Immature natural killer cell (primary cell): ENCODE measurements at places on chromosomes 12 and 14.

GRCh38 chr14:71507681-71508080 lies 424.5 kb upstream of the RGS6 start:
- DNase-seq, result no peak
- no peak overlapping the region for H3K27ac ChIP-seq
- H3K4me3 ChIP-seq, result no peak overlapping the region
- no peaks in the 10 kb centered on the region for H3K4me1 ChIP-seq
- H3K27me3 ChIP-seq, result no peaks in the 10 kb centered on the region

GRCh38 chr12:129617849-129618248 lies 286.0 kb downstream of the TMEM132D start:
- H3K4me3 ChIP-seq, result no peak overlapping the region
- H3K27me3 ChIP-seq, result no peaks in the 10 kb centered on the region
- no peak overlapping the region for H3K27ac ChIP-seq

- peak overlapping the region; percentile 100 for H3K27ac ChIP-seq
- DNase-seq, result no peak
- H3K4me3 ChIP-seq, result peak overlapping the region; percentile 100
- H3K4me1 ChIP-seq, result peaks cover 64% of the 10 kb centered on the region
- peaks cover 14% of the 10 kb centered on the region for H3K27me3 ChIP-seq
Observed at GRCh38 chr14:21268617-21269251, 508 bp downstream of the HNRNPC start.

DNA sequence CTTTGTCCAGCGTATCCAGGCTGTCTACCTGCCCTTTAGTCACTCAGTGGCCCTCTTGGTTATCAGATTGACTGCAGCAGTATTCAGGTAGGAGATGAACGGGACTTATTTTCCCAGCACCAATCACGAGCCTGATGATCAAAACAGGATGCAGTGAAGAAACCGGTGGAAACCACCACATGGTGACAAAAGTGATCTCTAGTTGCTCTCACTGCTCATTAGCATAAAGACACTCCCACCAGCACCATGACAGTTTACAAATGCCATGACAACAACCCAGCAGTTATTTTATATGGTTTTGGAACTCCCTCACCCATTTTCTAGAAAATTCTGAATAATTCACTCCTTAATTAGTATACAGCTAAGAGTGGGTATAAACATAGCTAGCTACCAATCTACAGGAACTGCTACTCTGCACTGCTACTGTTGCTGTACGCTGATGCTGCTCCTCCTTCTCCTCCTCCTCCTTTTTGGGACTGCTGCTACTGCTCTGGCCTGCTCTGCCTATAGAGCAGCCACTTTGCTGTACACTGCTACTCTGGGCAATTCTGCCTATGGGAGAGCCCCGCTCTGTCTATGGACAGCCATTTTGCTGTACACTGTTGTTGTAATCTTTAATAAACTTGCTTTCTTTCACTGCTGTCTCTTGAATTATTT lies 142.5 kb upstream of the SSTR1 start:
- DNase-seq, result peak; percentile 73
- peak overlapping the region; percentile 97 for H3K27ac ChIP-seq
- H3K27me3 ChIP-seq, result no peaks in the 10 kb centered on the region
- peaks cover 7% of the 10 kb centered on the region for H3K36me3 ChIP-seq
- peak overlapping the region; percentile 78 for H3K4me3 ChIP-seq

GRCh38 chr12:47367912-47368537 lies 288.3 kb upstream of the AMIGO2 start:
- no peaks in the 10 kb centered on the region for H3K36me3 ChIP-seq
- no peak overlapping the region for H3K27ac ChIP-seq
- no peak overlapping the region for H3K4me3 ChIP-seq
- DNase-seq, result peak; percentile 30
- peaks cover 29% of the 10 kb centered on the region for H3K4me1 ChIP-seq

DNA sequence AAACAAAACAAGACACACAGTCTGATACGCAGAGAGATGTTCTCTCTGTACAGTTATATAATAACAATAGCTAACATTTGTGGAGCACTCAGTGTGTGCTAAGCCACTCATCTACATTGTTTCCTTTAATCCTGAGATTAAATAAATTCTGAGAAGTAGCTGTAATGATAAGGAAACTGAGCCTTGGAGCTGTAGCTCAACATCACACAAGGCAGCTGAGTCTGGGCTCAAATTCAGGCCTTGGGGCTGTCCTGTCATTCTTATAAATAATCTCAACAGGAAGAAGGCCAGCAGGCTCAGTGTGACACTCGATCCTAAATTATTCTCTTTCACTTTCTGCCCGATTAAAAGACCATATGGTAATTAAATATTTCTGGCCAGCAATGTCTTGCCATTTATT lies 24.5 kb downstream of the CDKN1B start:
- H3K27me3 ChIP-seq, result no peaks in the 10 kb centered on the region
- no peak overlapping the region for H3K27ac ChIP-seq
- H3K4me3 ChIP-seq, result peak overlapping the region; percentile 12
- peaks cover 29% of the 10 kb centered on the region for H3K4me1 ChIP-seq
- DNase-seq, result no peak
- no peaks in the 10 kb centered on the region for H3K36me3 ChIP-seq

DNA sequence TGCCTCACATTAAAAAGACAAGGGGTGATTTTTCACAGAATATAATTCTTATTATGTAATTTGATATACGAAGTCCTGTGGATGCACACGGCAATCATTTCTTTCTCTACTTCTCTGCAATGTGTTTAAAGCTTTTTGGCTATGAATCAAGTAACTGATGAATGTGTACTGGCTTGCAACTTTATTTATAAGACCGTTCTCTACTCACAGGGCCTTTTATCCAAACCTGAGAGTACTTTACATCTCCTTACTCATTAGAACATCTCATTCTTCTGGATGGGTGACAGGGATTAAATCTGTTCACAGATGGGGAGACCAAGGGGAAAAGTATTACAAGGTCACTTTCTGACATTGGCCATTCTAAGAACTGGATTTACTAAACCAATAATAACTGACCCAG lies 215.8 kb upstream of the DIO2 start:
- no peak overlapping the region for H3K27ac ChIP-seq
- no peaks in the 10 kb centered on the region for H3K27me3 ChIP-seq
- no peaks in the 10 kb centered on the region for H3K36me3 ChIP-seq
- DNase-seq, result no peak
- H3K4me1 ChIP-seq, result no peaks in the 10 kb centered on the region

- no peaks in the 10 kb centered on the region for H3K36me3 ChIP-seq
- H3K27me3 ChIP-seq, result peaks cover 7% of the 10 kb centered on the region
- no peak overlapping the region for H3K4me3 ChIP-seq
- H3K27ac ChIP-seq, result no peak overlapping the region
- DNase-seq, result no peak
- H3K4me1 ChIP-seq, result no peaks in the 10 kb centered on the region
Observed at GRCh38 chr14:32028599-32028998, 48.5 kb upstream of the ARHGAP5 start.

GRCh38 chr12:53756300-53757100 lies 4.7 kb upstream of the CISTR start:
- H3K4me1 ChIP-seq, result peaks cover 16% of the 10 kb centered on the region
- H3K27ac ChIP-seq, result peak overlapping the region; percentile 68
- no peaks in the 10 kb centered on the region for H3K36me3 ChIP-seq
- DNase-seq, result no peak
- peak overlapping the region; percentile 65 for H3K4me3 ChIP-seq

- H3K36me3 ChIP-seq, result no peaks in the 10 kb centered on the region
- H3K4me1 ChIP-seq, result peaks cover 28% of the 10 kb centered on the region
- H3K27ac ChIP-seq, result peak overlapping the region; percentile 89
- H3K4me3 ChIP-seq, result no peak overlapping the region
- H3K27me3 ChIP-seq, result peaks cover 9% of the 10 kb centered on the region
Observed at GRCh38 chr14:92719421-92719820, 29.0 kb downstream of the LGMN start.

DNA sequence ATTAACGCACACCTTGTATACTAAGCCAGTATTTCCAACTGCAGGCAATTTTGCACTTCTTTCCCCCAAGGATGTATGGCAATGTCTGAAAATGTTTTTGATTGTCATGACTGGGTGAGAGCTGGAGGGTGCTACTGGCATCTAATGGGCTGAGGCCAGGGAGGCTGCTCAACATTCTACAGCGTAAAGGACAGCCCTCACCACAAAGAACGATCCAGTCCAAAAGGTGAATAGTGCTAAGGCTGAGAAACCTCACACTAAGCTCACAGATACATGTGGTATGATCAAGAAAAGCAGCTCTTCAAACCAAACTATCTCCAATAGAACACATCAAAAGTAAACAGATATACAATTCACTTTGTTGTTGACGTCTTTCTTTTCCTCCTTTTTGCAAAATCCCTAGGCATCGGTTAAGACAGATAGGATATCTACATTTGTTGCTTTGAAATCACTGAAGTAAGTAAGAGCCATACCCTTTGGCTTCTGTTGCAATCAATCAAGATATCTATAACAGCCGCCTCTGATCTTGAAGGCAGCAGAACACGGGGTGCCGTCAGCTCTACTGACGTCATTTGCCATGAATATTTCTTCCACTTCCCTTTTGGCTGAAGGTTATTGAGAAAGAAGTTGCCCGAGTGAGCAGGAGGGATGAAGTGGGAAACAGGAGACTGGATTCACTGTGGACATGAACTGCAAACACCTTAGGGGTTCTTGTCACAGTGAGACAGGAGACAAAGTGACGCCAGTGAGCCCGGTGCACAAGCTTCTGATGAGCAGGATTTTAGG lies 218.3 kb downstream of the FOXN3 start:
- H3K4me3 ChIP-seq, result no peak overlapping the region
- DNase-seq, result no peak
- H3K4me1 ChIP-seq, result peaks cover 99% of the 10 kb centered on the region
- H3K36me3 ChIP-seq, result peaks cover 9% of the 10 kb centered on the region

GRCh38 chr12:3557116-3557697 lies 66.2 kb downstream of the PRMT8 start:
- peaks cover 5% of the 10 kb centered on the region for H3K27me3 ChIP-seq
- no peak overlapping the region for H3K27ac ChIP-seq
- no peaks in the 10 kb centered on the region for H3K4me1 ChIP-seq
- H3K36me3 ChIP-seq, result no peaks in the 10 kb centered on the region
- H3K4me3 ChIP-seq, result no peak overlapping the region
- no peak for DNase-seq

GRCh38 chr14:69674546-69675244 lies 63.3 kb downstream of the SUSD6 start:
- H3K4me3 ChIP-seq, result peak overlapping the region; percentile 58
- no peaks in the 10 kb centered on the region for H3K36me3 ChIP-seq

DNA sequence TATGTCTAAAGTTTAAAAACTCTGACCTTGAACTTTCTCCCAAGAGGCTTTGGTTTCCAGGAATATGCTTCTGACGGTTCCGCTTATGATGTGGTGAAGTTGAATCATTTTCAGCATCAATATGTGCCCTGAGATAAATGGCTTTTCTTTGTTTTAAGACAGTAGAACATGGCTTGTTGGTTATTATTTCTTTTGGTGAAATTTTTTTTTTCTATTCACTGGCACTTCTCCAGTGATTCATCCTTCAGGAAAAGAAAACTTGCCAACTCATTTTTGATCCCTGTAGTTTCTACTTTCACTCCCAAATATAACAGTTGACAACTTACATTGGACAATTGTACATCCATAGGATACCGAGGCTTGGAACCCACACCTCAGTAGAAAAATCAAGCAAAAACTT lies 1301.2 kb upstream of the FLRT2 start:
- no peaks in the 10 kb centered on the region for H3K27me3 ChIP-seq
- H3K36me3 ChIP-seq, result no peaks in the 10 kb centered on the region
- no peak overlapping the region for H3K4me3 ChIP-seq
- DNase-seq, result no peak

- no peaks in the 10 kb centered on the region for H3K4me1 ChIP-seq
- peaks cover 4% of the 10 kb centered on the region for H3K27me3 ChIP-seq
- H3K27ac ChIP-seq, result no peak overlapping the region
- no peaks in the 10 kb centered on the region for H3K36me3 ChIP-seq
- no peak for DNase-seq
Observed at GRCh38 chr12:129660946-129661345, 242.9 kb downstream of the TMEM132D start.

DNA sequence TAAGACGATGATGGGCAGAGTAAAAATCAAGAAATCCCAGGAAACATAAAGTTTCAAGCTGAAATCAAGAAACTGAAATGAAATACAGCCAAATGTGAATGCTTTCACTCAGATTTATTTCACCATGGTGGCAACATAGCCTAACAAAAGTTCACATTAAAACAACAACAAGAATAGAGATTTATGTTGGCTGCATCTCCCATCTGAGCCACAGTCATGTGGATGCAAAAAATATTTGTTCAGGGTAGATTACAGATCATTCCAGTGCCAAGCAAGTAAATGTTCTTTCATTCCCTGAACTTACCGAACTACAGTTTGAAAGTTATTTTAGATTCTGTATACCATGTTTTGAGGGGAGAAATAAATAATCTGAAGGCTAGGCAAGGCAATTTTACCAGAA lies 159.9 kb upstream of the TMTC1 start:
- H3K4me3 ChIP-seq, result no peak overlapping the region
- DNase-seq, result no peak
- H3K27me3 ChIP-seq, result peaks cover 2% of the 10 kb centered on the region
- no peak overlapping the region for H3K27ac ChIP-seq
- no peaks in the 10 kb centered on the region for H3K4me1 ChIP-seq
- no peaks in the 10 kb centered on the region for H3K36me3 ChIP-seq

- DNase-seq, result no peak
- peaks cover 11% of the 10 kb centered on the region for H3K27me3 ChIP-seq
- H3K36me3 ChIP-seq, result no peaks in the 10 kb centered on the region
- H3K27ac ChIP-seq, result no peak overlapping the region
- no peaks in the 10 kb centered on the region for H3K4me1 ChIP-seq
Observed at GRCh38 chr14:54252072-54252730, 144.6 kb upstream of the CDKN3 start.

GRCh38 chr12:28578361-28578760 lies 388.1 kb downstream of the CCDC91 start:
- DNase-seq, result no peak
- H3K4me1 ChIP-seq, result peaks cover 3% of the 10 kb centered on the region
- peaks cover 11% of the 10 kb centered on the region for H3K36me3 ChIP-seq
- no peak overlapping the region for H3K27ac ChIP-seq
- no peak overlapping the region for H3K4me3 ChIP-seq

DNA sequence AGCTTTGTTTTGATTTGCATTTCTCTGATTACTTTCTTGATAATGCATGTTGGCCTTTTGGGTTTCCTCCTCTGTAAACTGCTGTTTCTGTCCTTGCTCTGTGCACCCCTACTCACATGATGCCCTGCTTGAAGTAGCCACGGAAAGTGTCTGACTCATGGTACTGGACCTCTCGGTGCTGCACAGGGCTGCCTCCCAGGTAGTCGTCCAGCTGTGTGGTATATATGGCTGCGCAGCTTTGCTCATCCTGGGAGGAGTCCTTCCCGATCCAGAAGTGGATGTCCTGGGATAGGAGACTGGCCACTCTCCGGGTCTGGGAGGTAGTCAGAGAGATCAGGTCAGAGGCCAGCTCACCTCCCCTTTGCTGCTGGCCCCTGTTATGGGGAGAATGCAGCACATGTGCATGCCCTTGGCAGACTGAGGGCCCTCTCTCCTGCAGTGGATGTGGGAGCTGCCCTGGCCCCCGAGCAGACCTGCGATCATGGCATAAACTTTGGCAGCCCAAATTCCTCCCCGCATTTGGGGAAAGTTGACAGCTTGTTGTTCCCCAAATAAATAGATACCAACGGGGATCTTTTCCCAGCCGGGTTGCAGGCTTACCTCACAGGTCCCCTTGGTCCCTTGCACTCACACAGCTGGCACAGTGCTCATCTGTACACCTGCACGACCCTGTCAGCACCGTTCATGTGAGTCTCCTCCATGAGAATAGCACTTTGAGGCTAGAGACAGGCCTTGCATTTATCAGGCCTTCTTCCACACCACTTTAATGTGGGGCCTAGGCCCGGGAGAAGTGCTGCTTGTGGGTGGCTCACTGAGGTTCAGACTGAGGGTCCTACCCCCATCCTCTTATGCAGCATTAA lies 5.2 kb downstream of the AVIL start:
- H3K4me1 ChIP-seq, result peaks cover 2% of the 10 kb centered on the region
- H3K27me3 ChIP-seq, result no peaks in the 10 kb centered on the region
- H3K27ac ChIP-seq, result no peak overlapping the region
- DNase-seq, result no peak
- H3K4me3 ChIP-seq, result no peak overlapping the region
